ENCODE measurements at places on chromosomes 2 and 18.

DNA sequence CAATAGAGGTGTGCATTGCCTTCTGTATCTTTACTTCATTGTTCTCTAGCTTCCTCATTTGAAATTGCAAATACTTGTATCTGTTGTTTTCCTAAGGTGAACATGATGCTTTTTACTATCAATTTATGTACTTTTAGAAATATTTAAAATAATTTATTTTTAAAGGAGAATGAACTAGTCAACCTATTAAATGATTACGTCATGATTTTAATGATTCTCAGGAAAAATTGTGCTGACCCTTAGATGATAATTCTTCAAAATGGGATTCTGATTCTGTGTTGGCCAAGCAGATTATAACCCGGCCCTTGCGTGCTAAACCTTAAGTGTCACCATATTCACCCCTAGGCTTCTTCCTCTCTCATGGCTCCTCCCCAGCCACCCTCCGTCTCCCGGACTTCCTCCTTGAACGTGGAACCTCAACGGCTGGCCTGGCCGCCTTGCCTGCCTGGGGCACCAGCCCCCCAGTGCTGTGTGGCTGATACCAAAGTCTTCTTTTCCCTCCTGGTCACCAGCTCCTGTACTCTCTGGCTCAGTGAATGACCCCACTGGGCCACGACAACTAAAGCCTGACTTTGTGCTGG, 292.0 kb downstream of the GBX2 start:
- no peak for DNase-seq
- H3K27ac ChIP-seq: no peak overlapping the region
- H3K4me1 ChIP-seq: no peaks in the 10 kb centered on the region
- H3K27me3 ChIP-seq: no peaks in the 10 kb centered on the region
- no peaks in the 10 kb centered on the region for H3K36me3 ChIP-seq
- no peak overlapping the region for H3K4me3 ChIP-seq

- no peak overlapping the region for H3K4me3 ChIP-seq
- H3K4me1 ChIP-seq: no peaks in the 10 kb centered on the region
- H3K27me3 ChIP-seq: no peaks in the 10 kb centered on the region
- no peak overlapping the region for H3K27ac ChIP-seq
- no peak for DNase-seq
Measured at GRCh38 chr2:86305195-86305914, 32.1 kb downstream of the REEP1 start.

- H3K36me3 ChIP-seq: no peaks in the 10 kb centered on the region
- DNase-seq: no peak
- H3K27ac ChIP-seq: no peak overlapping the region
- H3K4me1 ChIP-seq: no peaks in the 10 kb centered on the region
- no peaks in the 10 kb centered on the region for H3K27me3 ChIP-seq
Measured at GRCh38 chr2:10030311-10030736, 13.0 kb upstream of the KLF11 start.

DNA sequence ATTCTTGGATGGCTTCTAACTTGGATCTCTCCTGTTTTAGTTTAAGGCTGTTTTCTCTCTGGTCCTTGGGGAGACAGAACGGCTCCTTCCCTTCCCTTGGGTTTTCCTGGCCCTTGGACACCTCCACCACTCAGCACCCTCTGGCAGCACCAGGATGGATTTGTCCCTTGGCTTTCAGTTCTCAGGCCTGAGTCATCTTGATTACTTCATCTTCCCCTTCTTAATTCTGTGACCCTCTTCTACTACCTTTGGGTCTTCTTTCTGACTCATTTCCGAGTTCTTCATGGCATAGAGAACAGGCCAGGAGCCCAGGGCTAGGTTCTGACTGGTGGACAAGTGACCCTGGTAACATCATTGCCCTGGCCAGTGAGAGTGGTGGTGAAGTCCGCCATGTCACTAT, 14.9 kb downstream of the IGFBP2 start:
- H3K4me3 ChIP-seq: no peak overlapping the region
- DNase-seq: no peak
- no peaks in the 10 kb centered on the region for H3K27me3 ChIP-seq
- no peaks in the 10 kb centered on the region for H3K36me3 ChIP-seq
- H3K4me1 ChIP-seq: 0 out of 2 replicates have a peak, but pooled peaks cover 2% of the 10 kb centered on the region

- H3K36me3 ChIP-seq: no peaks in the 10 kb centered on the region
- no peak overlapping the region for H3K4me3 ChIP-seq
- no peaks in the 10 kb centered on the region for H3K4me1 ChIP-seq
- DNase-seq: no peak
- H3K27ac ChIP-seq: no peak overlapping the region
Measured at GRCh38 chr2:53660886-53661285, 106.7 kb upstream of the CHAC2 start.

DNA sequence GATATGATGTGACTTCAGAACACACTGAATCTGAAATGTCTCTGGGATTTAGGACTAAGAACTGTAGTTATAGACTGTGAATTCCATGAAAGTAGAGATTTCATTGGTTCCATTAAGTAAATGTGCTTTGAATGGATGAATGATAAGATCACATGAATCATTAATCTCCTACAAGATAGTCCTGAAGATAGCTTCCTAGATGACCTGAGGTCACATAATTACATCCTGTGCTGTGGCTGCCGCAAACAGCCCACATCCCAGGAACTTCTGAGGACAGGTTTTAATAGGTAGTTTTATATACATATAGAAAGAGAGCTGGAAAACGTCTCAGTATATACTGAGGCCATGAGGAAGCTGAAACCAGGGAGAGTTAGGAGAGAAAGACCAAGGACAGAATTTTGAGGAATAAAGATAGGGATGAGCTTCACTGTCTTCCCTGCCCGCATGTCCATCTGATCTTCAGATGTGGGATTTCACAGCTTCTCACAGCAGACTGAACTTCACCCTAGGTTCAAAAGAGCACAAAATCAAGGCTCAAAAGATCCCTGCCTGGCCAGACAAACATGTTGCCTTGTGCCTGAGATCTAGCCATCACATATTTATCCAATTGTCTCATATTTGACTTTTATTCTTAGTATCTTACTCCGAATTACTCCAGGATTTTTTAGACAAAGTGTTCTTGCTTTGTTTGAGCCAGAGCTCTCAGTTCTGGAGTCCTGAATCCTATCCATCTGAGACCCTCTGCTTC, 188.2 kb downstream of the IRS1 start:
- no peak for DNase-seq
- H3K4me3 ChIP-seq: no peak overlapping the region
- peaks cover 57% of the 10 kb centered on the region for H3K4me1 ChIP-seq
- peak overlapping the region; percentile 96 for H3K27ac ChIP-seq
- H3K27me3 ChIP-seq: no peaks in the 10 kb centered on the region

DNA sequence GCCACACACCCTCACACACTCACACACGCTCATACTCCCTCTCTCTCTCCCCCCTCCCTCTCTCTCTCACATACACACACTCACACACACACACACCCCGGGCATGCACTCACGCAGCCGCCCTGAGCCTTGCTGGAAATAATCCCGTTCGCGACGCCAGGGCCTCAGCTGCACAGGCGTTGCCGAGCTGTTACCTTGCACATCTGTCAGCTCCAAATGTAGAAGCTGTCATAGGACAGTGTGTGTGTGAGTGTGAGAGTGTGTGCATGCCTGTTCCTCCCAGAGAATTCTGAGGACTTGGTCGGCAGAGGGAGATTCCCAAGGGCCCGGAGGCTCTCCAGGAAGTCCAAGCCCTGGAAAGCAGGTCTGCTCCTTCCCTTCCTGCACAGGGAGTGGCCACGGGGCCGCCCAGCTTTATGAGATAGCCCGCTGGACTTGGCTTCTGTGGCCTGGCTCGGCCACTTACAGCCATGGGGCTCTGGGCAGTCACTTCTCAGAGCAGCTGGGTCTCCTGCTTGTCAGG, 8.6 kb downstream of the SPR start:
- no peak overlapping the region for H3K4me3 ChIP-seq
- DNase-seq: no peak
- no peak overlapping the region for H3K27ac ChIP-seq
- H3K36me3 ChIP-seq: no peaks in the 10 kb centered on the region
- H3K27me3 ChIP-seq: no peaks in the 10 kb centered on the region

DNA sequence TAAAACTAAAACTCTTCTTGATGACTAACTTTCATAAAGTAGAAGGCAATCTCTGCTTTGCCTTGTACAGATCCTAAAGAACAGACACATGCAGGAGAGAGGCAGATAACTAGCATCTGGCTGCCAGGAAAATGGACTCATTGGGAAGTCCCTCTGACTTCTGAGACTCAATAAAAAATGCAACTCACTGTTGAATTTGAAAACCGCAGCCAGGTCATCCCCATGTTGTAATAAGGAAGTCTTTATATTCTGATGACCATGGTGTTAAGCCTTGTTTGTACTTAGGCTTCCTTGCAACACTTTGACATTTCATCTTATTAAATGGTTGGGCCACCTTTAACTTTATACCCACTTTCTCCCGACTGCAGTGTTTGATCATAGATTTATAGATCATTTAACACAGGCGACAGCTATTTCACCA, 375.1 kb upstream of the KCNH7 start:
- DNase-seq: no peak
- H3K4me1 ChIP-seq: no peaks in the 10 kb centered on the region

GRCh38 chr2:101998896-101999789, 7.4 kb downstream of the IL1R2 start:
- H3K4me1 ChIP-seq: no peaks in the 10 kb centered on the region
- H3K27me3 ChIP-seq: no peaks in the 10 kb centered on the region
- H3K36me3 ChIP-seq: no peaks in the 10 kb centered on the region
- no peak overlapping the region for H3K27ac ChIP-seq

DNA sequence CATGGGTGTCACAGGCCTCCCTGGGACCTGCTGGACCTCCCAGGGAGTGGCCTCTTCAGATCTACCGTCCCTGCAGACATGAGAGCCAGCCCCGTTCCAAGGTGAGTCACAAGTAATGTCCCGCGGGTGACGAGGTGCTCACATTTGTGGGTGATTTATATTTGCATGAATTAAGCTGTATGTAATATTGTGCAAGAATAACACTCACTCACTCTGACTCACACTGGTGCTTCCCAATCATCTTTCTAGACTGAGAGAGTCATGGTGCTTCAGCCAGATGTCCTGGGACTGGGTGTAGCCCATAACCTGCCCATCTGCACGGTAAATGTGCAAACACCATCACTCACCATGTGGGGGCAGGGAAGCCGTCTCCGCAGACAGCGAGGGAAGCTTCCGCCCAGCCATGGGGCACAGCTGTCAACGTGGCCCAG, 347.5 kb upstream of the SALL3 start:
- no peaks in the 10 kb centered on the region for H3K36me3 ChIP-seq
- no peaks in the 10 kb centered on the region for H3K4me1 ChIP-seq
- H3K27ac ChIP-seq: no peak overlapping the region
- no peak overlapping the region for H3K4me3 ChIP-seq
- DNase-seq: no peak
- no peaks in the 10 kb centered on the region for H3K27me3 ChIP-seq

GRCh38 chr2:29013057-29013780, 32.1 kb downstream of the TOGARAM2 start:
- H3K4me3 ChIP-seq: no peak overlapping the region
- no peak for DNase-seq
- H3K4me1 ChIP-seq: no peaks in the 10 kb centered on the region
- no peaks in the 10 kb centered on the region for H3K36me3 ChIP-seq
- no peak overlapping the region for H3K27ac ChIP-seq
